Mesothelial cell of epicardium (in vitro differentiated cells): ENCODE measurements at places on chromosomes 6 and 20.

DNA sequence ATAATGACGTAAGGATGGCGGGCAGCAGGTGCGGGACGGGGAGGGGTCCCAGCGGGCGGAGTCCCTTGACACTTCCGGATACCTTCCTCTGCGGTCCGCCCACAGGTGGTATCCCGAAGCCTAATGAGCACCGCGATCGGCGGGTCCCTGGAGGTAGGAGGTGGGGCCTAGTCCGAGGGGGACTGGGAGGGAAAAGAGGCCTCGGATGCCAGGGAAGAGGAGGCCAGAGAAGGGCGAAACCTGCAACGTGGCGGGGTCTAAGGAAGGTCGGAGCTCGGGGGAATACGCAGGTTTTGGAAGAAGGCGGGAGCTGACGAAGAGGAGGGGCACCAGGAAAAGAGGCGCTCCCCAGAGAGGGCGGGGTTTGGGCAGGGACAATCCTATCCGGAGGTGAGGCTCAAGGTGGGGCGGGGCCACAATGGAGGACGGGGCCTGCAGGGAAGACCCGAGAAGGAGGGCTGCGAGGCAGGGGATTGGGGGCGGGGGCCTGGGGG lies 3.7 kb downstream of the PRSS16 start:
- DNase-seq: peak; percentile 88

- DNase-seq: no peak
Observed at GRCh38 chr6:106077170-106077569, 9.0 kb upstream of the PRDM1 start.

DNA sequence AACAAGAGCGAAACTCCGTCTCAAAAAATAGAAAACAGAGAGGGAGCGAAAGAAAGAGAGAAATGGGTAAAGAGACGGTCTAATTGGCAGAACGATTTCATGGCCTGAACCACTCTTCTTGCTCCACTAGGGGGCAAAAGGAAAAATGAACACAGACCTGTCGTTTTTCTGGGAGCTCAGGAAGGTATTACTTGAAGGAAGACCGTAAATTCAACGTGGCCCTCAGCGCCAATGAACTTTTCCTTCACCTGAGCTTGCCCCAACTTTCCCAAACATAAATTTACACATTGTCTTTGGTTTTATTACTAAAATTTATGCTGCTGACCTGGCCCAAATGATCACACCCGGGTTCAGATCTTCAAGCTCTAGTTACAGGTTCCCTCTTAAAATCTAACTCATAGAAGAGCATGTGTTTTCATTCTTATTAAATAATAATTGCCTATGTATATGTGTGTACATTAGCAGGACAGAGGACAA lies 67.3 kb downstream of the ATP9A start:
- no peak for DNase-seq

- no peak for DNase-seq
Observed at GRCh38 chr6:114435985-114436384, 93.2 kb upstream of the HS3ST5 start.
